Panc1 (cell line): ENCODE measurements at places on chromosomes 7 and 10. TPM values are rescaled to one million over a fixed set of nuclear protein-coding genes. Genes with fewer than 3 reads are reported as not detected.

- no peak for DNase-seq
Observed at GRCh38 chr7:114956702-114957101, 34.8 kb downstream of the MDFIC start.

The OR2A42 gene
- total RNA-seq: not detected

DNA sequence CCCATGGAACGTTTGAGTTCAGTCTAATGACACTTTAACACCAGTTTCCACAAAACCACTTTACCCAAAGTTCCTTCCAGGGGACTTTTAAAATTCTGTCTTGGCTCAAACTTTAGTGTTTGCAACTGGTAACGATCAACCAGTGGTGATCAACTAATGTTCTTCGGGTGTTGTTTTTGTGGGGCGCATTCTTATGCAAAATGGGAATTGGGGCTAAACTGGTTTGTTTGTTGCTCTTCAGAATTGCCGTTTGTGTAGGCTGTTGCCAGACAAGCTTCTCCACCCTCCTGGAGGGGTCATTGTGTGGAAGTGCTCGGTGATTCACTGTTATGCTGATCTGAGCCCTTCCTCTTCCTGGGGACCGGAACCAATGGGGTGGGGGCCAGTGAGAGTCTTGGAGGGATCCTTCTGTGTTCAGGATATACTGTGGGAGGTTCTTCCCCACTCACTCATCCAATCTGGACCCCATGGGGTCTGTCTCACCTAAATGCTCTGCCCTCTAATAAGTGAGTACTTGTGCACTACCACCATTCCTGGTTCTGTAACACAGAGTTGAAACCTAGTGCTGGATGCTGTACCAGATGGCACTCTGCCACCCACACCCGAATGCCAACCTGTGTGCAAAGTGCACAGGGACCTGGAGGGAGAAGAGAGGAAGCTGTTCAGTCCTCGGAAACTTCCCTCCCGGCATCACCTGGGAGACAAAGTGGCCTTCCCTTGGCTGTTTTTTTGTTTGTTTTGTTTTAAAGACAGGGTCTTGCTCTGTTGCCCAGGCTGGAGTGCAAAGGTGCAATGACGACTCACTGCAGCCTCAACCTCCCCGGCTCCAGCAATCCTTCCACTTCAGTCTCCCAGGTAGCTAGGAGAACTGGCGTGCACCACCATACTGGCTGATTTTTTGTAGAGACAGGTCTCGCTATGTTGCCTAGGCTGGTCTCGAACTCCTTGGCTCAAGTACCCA is 2.1 kb downstream of the NFE2L3 start:
- no peak for DNase-seq

The HYAL4 gene
- total RNA-seq: not detected

The NPSR1 gene
- total RNA-seq: not detected

DNA sequence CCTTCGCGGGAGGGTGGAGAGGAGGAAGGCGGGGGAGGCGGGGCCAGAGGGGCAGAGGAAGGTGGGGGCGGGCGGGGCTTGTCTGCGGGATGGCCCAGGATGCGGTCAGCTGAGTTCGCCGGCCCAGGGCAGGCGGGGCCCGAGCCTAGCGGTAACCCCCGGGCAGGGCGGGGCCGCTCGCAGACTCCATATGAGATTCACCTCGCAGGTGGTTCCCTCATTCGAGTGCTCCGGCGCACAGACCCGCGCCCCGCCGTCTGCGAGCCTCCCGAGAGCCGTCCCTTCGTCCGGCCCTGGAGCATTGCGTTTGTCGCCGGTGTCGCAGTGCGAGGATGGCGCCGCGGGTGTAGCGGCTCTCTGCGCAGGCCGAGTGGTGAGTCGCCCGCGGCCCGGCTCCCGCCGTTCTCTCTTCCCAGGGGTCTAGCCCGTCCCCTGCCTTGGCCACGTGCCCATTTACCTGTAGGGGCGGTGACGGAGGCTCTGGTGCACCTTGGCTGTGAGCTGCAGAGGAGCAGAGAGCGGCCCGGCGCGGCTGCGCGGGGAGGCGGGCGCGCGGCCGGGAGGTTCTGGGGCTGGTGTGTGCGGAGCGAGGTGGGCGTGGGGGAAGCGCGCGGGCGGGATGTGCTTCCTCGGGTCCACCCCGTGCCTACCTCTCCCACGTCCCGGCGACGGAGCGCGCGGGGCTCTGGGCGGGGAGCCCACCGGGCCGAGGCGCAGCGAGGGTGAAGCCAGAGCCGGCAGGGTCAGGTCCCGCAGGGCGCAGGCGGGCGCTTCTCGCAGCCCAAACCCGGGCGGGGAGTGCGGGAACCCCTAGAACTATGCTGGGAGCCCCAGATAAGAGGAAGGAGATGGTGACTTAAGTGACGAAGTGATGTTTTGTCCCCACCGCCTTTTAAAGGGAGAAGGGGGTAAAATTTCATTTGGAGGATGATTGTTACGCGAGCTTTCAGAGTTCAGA is at the start of gene UPP1:
Gene UPP1 (plus strand): TSS at position 220 of the 958 bp plus-strand sequence. CDS start 5,519 bp downstream, outside the sequence.
- no peak for DNase-seq

The GRM3 gene
- total RNA-seq: not detected

DNA sequence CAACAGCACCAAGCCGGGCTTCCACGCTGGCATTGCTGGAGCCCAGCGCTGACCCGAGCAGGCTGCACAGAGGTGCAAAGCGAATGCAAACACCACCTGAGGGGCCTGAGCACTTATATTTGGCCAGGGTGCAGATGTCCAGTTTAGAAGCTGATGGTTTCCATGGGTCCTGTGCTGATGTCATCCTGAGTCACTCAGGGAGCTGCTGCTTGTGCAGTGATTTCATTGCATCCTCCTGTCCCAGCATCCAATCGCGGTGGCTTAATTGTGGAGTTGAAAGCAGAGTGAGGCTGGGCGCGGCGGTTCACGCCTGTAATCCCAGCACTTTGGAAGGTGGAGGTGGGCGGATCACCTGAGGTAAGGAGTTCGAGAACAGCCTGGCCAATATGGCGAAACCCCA is 410.2 kb upstream of the KLF6 start:
- no peak for DNase-seq

- no peak for DNase-seq
Observed at GRCh38 chr10:47438857-47439474, 44.9 kb downstream of the ANXA8 start.

- peak; percentile 48 for DNase-seq
Observed at GRCh38 chr7:33185786-33186185, 56.4 kb downstream of the BBS9 start.

GRCh38 chr10:103731609-103732270 is 123.6 kb downstream of the SH3PXD2A start:
- DNase-seq: no peak

- DNase-seq: no peak
Observed at GRCh38 chr7:121681700-121682099, 191.3 kb upstream of the PTPRZ1 start.

The TFPI2 gene
- 2.9 TPM for total RNA-seq
